ENCODE measurements at places on chromosomes 11 and 22.

DNA sequence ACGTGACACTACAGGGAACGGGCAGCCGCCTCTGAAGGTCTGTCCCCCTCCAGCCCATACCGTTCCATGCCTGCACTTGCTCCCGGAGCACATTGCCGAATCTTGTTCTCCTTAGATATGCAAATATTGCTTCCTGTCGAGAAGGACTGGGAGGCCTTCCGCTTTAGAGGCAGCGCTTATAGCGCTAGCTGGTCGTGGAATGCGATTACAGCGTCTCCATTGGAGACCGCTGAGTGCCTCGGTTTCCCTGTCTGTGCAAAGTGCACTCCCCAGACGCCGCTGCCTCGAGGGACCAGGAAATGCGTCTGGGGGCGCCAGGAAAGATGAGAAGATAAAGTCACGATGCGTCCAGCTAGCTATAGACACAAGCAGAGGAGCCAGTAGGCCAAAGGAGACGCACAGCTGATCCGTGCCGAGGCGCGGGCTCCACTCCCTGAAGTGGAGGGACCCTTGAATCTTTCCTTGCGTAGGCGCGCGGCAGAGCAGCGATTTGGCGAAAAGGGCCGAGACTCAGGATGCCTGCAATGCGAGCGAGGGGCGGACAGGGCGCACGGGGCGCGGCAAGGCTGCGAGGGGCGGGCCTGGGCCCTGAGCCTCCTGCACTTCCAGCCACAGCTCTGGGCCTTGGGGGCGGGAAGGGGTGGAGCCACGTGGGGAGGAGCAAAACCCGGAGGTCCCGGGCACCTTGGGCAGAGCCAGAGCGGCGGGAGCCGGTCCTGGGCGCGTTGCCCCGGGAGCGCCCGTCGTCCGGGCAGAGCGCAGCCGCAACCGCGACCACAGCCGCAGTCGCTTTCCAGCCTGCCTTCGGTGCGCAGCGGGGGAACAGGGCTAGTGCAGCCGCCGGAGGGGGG is at the start of gene RASSF10:
RASSF10 (plus strand) TSS at position 692 of the 851 bp plus-strand sequence. CDS start 261 bp downstream, outside the sequence.
- no peak for DNase-seq

GRCh38 chr11:121012091-121012490 is 11.8 kb upstream of the TBCEL start:
- no peak for DNase-seq

GRCh38 chr11:2564008-2564530 is 119.3 kb downstream of the KCNQ1 start:
- DNase-seq = no peak

GRCh38 chr11:67251841-67252240 is 14.4 kb upstream of the GRK2 start:
- no peak for DNase-seq

DNA sequence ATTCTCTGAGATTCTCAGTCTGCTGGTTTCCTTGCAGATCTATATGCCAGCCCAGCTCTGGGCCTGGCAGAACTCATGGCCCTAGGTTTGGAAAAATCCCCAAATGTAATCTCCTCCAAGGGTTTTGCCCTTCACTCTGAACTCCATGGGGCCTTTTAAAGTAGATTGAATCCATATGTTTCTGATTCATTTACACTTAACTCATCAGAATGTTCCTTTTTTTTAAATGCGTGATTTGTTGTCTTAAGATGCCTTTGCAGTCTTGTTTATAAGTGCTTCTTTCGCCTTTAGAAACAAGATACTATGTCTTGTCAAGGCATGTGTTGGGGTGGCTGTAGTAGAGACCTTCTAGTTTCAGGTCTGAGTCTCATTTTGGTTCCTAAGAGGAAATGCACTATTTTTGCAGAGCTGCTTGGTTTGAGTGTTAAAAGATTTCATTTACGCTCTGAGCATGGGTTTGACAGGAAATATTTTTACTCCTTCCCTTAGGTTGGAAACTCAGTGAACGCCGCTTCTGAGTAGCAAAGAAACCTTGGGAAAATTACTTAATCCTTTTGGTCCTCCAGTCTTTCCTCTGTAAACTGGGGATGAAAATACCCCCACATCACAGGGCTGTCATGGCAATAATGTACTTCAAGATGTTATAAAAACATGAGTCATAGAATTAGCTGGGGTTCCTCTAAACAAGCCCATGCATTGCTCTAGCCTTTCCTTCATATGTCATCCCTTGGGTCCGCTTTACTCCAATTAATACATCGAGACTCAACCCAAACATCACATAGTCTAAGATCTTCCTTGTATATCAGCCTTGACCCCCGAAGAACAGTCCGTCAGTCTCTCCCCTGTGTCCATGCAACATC is 83.5 kb downstream of the SNX19 start:
- no peak for DNase-seq

DNA sequence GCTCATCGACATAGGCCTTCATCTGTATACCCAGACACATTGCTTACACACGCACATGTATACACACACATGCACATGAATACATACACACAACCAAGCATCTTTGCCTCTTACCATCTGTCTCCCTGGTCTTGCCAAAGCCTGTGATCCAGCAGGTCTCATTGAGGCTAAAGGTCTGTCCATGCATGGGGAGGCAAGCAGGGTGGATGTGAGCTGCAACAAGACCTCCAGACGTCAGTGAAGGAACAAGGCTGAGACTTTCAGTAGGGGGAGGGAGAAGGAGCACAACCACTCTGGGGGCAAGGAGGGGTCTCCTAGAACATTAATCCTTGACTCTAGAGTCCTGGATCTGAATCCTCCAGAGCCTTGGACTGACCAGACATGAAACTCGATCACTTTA is 23.7 kb downstream of the TMPRSS13 start:
- no peak for DNase-seq

GRCh38 chr11:47355283-47356128 is 3.0 kb upstream of the MYBPC3 start:
- no peak for DNase-seq

All from GF-D8 (cell line).